Amniotic epithelial cell (primary cell): ENCODE measurements at places on chromosomes 6 and 20.
A peak's percentile ranks its signal among the peaks of the same experiment; 100 is the strongest.

GRCh38 chr20:36202891-36203338 is 33.4 kb upstream of the AAR2 start:
- DNase-seq, result peak; percentile 17

DNA sequence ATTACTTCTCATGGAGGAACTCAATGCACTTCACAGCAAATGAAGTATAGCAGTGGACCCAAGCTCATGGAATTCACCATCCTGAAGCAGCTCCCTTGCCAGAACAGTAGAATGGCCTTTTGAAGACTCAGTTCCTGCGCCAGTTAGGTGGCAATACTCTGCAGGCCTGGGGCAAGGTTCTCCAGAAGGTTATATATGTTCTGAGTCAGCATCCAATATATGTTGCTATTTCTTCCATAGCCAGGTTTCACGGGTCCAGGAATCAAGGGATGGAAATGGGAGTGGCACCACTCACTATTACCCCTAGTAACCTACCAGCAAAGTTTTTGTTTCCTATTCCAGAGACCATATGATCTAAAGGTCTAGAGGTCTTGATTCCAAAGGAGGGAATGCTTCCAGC is 56.4 kb upstream of the CNKSR3 start:
- DNase-seq, result no peak

- no peak for DNase-seq
Observed at GRCh38 chr20:37314099-37314498, 24.6 kb downstream of the MANBAL start.

GRCh38 chr6:148674306-148674705 is 72.5 kb upstream of the UST start:
- DNase-seq, result no peak

GRCh38 chr6:5237805-5238204 is 22.9 kb downstream of the LYRM4 start:
- no peak for DNase-seq

DNA sequence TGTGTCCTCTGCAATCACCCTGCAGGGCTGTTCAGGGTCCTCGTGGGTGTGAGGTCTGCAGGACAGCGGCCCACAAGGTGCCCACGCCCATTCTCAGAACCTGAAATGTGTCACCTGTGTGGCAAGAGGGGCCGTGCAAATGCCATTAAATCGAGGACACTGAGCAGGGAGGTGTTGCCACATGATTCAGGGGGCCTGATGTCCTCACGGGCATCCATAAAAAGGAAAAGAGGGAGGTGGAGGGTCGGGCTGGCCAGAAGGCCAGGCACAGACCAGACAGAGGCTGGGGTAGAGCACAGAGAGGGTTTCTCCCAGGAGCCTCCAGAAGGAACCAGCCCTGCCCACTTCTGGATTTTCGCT is 239.6 kb downstream of the ERMARD start:
- no peak for DNase-seq

- DNase-seq, result peak; percentile 53
Observed at GRCh38 chr20:36728986-36729385, 16.9 kb downstream of the NDRG3 start.

- no peak for DNase-seq
Observed at GRCh38 chr6:80673367-80673766, 566.9 kb downstream of the BCKDHB start.

GRCh38 chr6:20024316-20024673 is 187.1 kb downstream of the ID4 start:
- DNase-seq, result no peak
